ENCODE measurements at places on chromosomes 3 and 15.

DNA sequence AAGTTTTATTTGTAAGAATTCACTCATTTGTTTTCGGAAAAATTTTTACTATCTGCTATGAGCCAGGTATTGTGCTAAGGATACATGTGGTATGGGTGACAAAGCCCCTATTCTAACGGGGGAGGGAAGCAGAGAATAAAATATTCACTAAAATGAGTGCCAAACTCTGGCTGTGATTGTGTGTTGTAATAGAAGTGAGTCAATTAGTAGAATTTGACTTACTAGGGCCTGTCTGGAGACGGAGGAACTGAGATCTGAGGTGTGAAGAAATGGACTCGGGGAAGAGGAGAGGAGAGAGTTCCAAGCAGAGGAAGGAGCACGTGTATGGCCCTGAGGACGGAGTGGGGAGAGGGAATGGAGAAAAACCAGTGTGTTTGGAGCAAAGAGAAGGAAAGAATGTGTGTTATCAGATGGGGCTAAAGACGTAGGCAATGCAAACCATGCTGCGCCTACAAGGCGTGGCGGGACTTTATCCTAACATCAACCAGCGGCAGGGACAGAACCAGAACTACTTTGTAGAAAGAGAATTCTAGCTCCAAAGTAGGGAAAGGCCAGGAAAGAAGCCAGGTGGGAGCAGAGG lies 89.1 kb downstream of the OSBPL10 start:
- no peak for DNase-seq

DNA sequence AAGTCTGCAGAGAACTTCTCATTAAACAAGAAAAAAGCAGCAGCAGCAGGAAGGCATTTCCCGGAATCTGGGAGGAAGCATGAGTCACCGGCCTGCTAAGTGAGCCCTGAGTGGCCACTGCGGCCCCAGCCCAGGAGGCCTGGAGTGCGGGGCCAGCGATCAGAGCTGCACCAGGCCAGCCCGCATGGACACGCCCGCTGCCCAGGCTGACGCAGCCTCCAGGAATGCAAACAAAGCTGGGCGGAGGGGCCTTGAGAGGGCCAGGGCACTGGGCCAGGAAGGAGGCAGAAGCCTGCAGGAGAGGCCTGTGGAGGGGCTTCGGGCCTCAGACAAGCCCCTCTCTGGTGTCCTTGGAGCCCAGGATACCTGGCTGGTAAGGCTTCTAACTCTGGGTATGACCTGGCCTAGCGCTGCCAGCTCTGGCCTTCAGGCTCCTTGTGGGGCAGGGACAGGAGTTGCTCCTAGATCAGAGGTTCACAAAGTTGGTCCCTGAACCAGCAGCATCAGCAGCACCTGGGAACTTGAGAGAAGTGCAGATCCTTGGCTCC lies 101.2 kb downstream of the SMAD6 start:
- no peak for DNase-seq

DNA sequence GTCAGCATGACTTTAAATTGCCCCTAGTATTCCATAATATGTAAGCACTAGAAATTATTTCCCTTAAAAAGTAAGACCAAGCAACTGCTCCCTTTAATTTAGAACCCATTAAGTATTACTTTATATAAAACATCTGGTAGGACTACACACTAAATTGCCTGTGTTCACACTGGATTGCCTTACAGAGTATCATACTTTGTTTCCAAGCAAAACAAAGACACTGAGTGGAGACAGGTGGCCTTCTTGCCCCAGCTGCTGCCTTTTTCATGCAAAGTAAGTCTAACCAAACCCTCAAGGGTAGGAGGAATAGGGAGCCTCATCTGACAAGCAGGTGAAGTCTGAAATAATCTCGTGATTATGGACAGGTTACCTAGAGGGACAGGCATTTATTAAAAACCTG lies 87.3 kb downstream of the PEX5L start:
- no peak for DNase-seq

GRCh38 chr3:71709908-71710511 lies 15.2 kb downstream of the EIF4E3 start:
- DNase-seq: no peak

DNA sequence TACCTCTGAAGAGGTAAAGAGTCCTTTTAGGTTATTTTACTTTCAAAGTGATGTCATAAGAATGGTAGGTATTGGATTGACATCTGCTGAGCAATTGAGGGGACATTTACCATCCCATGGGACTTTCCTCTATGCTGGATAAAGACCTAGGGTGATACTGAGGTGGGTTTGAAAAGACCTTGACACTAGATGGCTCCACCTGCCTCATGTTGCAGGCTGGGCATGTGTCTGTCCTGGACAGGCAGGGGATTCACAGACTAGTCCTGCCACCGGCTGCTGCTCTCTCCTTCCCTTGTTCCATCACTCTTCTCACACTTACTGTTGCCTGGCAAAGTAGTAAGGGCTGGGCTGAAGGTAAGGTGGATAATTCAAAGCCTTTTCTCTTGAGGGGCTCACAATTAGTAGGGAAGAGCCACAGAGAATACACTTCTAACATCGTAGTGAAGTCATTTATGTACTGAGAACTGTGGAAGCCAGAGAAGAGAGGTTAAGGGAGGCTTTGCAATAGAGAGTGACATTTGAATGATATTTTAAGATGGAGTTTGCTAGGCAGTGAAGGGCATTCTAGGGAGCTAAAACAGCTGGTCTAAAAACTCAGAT lies 27.7 kb downstream of the TRAK1 start:
- no peak for DNase-seq

DNA sequence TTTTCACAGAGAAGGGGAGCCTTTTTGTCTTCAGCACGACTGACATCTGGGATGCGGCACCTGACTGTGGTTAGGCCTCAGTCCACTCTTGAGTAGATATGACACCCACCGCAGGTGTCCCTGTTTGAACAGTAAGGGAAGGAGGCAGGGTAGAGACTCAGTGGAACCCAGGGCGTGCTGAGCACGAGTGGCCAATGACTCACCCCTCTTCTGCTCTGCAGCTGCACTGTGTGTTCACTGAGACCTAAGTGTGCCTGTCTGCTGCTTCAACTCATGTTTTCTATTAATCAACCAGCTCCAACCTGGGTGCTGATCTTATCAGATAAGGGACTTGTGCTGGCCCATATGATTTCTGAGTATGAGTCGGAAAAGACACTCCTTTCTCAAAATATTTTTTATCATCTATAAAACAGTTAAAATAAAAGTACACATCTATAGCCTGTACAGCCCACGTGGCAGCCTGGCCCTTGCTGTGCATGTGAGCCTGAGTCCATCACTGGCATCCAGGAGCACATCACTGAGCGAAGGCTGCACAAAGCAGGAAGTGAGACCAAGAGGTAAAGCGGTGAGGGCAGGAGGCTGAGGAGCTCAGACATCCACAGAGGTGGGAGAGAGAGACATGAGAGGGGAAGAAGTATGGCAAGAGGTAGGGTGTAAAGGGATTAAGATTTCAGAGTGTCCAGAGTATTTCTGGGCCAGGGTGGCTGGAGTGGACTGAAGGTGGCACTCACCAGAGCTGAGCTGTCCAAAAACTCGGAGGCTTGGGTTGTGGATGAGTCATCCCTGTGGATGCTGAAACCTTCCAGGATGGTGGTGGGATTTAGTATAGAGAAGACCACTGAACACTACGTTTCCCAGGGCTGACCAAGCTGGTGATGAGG lies 49.2 kb downstream of the SLC41A3 start:
- no peak for DNase-seq

DNA sequence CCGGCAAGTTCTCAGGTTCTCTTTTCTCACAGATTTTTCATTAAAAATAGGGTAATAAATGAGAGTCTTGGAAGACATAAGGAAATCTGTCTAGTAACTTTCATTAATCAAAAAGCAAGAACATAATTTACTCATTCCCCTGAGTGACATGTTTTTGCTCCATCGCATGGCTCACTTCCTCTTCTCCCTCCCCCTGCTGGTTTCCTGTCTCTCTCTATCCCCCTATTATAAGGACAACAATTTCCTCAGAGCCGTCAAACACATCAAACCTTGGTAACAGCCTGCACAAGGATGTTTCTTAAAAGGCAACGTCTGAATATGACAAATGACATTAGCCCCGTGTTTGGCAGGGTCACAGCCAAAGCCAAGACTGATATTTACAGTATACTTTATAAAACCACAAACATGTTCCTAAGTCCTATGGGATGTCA lies 1149.6 kb downstream of the IGSF11 start:
- no peak for DNase-seq

DNA sequence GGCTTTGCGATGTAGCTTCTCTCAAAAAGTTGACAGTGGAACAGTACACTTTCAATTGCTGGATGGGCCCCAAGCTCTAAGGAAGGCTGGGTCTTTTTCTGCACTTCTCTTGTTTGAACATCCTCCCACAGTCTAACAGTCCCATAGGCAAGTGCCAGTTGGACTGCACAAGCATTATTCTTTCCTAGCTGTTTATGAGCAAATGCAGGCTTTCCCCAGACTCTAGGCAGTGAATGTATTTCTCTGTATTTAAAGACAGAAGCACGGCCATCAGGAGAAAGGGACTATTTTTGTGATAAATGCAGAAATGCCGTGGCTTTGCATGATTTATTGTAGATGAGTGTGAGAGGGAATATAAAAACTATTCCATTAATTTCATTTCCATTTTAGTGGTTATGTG lies 539.3 kb upstream of the LMCD1 start:
- no peak for DNase-seq

GRCh38 chr3:112020674-112021085 lies 13.9 kb upstream of the TMPRSS7 start:
- DNase-seq: no peak

- no peak for DNase-seq
These were observed 274.3 kb upstream of the TRIM42 start for GRCh38 chr3:140403608-140404007.

DNA sequence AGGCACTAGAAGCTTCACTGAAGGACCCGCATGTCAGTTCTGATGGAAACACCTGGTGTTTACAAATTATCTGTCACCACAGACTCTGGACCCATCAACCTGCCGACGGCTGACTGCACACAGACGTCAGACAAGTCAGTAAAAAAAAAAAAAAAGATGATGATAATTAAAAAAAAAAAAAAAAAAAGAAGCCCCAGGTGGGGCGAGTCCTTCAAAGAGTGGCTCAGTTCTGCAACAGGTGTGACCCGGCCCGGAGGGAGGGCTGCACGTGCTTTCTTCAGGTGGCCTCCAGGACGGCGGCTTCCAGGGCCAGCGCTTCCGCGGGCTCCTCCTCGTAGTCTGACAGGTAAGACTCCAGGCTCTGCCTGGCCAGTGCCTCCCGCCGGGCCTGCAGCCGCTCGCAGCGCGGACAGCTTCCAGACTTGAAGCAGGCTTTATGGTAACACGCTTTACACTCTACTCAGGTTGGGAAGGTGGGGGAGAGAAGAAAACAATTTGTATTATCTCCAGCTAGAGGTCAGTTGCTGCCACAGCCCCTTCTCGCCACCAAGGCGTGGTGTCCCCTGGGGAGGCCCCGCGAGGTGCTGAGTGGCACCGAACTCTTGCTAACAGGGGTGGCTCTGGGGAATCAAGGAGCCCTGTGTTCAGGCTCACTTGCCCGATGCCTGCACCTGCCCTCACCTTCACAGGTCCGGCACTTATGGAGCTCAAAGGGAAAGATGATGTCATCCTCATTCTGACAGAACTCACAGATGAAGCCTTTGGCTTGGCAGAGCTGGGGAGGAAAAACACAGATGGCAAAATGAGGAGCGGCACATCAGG lies 61.8 kb downstream of the RUBCN start:
- DNase-seq: no peak

- DNase-seq: no peak
These were observed 150.3 kb downstream of the AGBL1 start for GRCh38 chr15:86229936-86230335.

DNA sequence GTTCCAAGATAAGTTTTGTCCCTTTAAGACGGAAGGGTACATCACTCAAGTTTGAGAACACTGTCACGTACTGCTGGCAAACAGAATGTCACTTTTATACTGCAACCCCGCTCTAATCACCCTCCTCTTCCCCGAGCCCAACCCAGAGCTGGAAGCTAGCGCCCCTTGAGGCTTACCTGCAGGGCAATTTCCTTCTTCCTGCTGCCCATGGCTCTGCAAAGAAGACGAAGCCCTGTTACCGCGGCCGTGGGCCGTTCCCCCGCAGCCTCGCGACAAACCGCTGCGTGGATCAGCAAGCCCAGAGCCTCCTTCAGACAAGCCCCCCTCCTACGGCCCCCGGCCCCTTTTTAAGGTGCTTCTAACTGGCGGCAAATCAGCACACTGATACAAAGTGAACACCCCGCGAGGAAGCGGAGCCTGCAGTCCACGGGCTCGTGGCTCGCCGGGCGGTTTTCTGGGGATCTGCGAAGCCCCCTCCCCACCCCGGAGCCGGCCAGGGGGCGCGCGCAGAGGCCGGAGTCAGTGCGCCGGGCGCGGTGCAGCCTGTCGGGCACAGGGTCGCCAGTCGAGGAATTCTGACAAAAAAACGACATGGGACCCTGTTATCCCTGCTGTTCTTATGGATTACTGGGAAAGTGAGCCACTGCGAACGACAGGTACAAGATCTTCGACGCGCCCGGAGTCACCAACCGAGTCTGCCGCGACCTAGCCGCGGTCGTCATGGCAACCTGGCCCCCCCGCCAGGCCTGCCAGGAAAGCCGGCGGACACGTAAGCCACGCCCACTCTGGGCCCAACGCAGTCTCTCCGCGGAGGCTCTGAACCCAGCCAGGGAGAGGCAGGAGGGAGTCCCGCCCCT lies at the start of gene NME9:
TSS of gene NME9 (minus strand) at position 725 of the 857 bp plus-strand sequence. CDS start at position 209, 516 bp downstream.
- DNase-seq: peak; percentile 88

- no peak for DNase-seq
These were observed 114.7 kb upstream of the CCNL1 start for GRCh38 chr3:157274644-157275137.

- no peak for DNase-seq
These were observed 472.3 kb upstream of the PROK2 start for GRCh38 chr3:72257203-72257602.

DNA sequence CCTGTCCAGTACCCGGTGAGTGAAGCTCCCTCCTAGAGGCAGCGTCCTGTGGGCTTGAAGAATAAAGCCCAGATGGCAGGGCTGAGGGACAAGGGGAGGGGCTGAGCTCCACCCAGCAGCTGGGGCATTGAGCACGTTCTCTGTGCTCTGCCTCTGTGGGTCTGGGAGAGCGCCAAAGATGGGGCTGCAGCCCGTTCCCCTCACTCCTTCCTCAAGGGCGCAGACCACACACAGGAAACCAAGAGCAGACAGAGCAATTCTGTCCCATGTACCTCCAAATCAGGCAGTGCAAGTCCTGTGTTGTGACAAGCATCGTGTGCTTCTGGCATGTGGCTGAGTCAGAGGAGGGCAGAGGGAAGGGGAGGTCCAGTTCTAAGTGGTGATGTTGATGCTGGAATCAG lies 15.7 kb upstream of the KIF23 start:
- no peak for DNase-seq

GRCh38 chr3:169678122-169678521 lies 14.6 kb upstream of the MECOM start:
- no peak for DNase-seq

- no peak for DNase-seq
These were observed 10.8 kb downstream of the CRTAP start for GRCh38 chr3:33124638-33125037.

- no peak for DNase-seq
These were observed 264.7 kb upstream of the ROPN1 start for GRCh38 chr3:124256599-124256998.

GRCh38 chr3:69079269-69080159 lies 651 bp downstream of the UBA3 start:
- DNase-seq: no peak

Data from nucleus accumbens (tissue), 56 donors.